ENCODE measurements at places on chromosomes 7 and 10.

DNA sequence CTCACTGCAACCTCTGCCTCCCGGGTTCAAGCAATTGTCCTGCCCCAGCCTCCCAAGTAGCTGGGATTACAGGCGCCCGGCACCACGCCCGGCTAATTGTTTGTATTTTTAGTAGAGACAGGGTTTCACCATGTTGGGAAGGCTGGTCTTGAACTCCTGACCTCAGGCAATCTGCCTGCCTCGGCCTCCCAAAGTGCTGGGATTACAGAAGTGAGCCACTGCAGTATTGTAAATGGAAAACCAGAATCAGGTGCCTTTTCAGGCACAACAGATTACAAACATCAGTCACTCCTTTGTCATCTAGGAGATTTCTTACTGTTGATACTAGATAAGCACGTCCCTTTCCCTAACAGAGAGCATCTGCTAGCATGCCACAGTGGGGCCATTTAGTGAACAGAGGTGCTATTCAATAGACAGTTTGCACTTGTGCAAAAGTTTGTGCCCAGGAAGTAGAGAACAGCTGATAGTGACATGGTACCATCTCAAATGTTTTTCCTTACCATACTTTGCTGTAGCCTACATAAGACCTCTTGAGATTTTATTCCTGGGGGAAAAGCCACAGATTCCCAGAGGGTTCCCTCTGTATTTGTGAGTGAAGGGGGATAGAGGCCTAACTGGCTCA, 24.5 kb upstream of the WAC start:
- no peak for DNase-seq

DNA sequence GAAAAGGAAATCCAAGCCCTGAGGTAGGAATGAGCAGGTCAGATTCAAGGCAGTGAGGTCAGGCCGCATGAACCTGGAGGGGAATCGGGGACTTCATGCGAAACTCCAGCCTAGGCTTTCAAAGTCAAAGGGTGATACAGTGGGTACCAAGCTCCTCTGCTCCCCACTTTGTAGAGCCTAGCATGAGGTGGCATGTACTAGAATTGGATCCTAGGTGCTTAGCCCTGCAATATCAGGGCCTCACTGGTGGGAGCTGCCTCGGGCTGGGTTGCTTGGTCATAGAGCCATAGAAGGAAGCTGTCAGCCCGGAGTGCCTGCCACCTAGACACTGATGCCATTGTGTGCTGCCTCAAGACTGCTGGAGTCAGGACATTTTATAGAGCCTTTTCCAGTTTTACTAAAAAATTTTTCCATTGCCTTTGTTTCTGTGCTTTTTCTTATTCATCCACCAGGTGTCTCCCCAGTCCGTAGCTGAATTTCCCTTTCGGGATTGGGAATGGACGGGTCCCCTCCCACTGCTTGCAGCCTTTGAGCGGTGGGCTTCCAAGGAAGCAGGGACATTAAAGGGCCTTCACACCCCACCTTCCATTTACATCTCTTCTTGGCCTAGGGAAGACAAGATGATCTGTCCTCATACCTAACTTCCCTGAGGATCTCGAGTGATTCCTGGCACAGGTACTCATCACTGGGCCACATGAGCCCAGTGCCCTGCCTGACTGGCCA, 5.5 kb upstream of the LZTS2 start:
- DNase-seq: peak; percentile 34

GRCh38 chr10:110617425-110618229, 26.5 kb upstream of the RBM20 start:
- DNase-seq: peak; percentile 22

- no peak for DNase-seq
Measured at GRCh38 chr7:7681936-7682329, 36.5 kb downstream of the RPA3 start.

GRCh38 chr10:97333601-97334369, 744 bp downstream of the FRAT2 start:
- peak; percentile 54 for DNase-seq

DNA sequence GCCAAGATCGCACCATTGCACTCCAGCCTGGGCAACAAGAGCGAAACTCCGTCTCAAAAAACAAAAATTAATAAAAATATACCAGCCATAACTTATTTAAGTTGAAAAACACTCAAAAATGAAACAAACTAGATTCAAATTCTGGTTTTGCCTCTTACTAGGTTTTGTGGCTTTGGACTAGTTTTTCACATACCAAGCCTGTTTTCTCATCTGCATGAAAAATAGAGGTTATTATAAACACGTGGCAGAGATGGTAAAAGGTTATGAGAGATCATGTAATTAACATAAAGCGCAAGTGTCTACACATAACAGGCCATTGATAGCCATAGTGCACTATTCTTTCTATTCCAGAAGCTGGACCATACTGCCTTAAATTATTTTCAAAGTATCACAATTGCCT, 35.5 kb upstream of the CABCOCO1 start:
- no peak for DNase-seq

GRCh38 chr7:55794527-55794926, 68.0 kb downstream of the SEPTIN14 start:
- no peak for DNase-seq

DNA sequence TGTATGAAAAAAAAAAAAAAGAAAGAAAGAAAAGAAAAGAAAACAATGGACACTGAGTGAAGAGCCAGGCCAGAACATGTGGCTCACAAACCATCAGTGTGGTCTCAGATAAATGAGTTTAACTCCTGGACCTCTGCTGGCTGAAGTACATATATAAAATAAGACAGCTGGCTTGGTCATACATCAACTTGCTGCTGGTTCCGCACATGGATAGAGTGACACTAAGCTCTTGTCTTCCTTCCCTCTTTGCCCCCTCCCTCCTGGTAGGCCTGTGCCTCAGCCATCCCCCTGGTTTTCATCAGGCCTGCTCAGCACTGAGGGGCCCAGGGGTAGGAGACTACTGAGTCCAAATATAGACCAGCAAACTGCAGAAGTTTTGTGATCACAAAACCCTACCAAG, 58.1 kb upstream of the DGKI start:
- DNase-seq: no peak

GRCh38 chr10:10489805-10490571, 527.7 kb upstream of the CELF2 start:
- no peak for DNase-seq

DNA sequence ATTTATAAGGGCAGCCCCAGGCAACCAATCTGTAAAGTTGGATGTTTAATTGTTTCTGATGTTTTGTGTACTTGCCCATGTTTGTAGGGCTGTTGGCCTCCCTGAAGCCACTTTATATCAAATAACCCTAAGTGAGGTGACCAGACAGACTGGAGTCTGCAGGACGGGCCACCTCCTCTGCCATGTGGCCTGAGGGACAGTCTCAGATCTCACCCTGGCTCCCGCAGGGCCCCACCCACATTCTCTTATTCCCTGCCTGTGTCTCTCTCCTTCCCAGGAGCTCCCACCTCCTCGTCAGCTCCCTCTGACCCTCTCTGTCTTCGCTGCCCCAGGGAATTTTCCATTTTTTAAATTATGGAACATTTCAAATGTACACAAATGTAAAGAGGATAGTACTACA, 9.5 kb upstream of the C10orf71 start:
- DNase-seq: no peak

GRCh38 chr10:43026039-43026973, 50.6 kb upstream of the RET start:
- peak; percentile 74 for DNase-seq

- DNase-seq: no peak
Measured at GRCh38 chr7:85620936-85621685, 434.3 kb upstream of the SEMA3D start.

DNA sequence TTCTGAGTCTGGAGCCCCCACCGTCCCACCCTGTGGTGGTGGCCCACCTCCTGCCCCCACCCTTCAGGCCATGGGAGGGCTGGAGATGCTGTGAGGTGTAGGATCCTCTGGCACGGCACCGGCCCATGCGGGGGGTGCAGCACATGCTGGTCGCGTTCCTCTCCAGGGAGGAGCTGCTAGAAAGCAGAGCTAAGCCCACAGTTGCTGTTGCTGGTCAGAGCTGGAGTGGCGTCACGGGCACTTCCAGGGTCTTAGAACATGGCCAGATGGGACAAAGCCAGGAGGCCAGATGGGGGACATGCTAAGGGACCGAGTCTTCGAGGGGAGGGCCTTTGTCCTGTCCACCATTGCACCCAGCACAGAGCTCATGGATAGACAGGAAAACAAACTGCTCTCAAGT, 21.6 kb downstream of the AGAP3 start:
- no peak for DNase-seq

- DNase-seq: no peak
Measured at GRCh38 chr10:50653142-50653541, 29.4 kb upstream of the SGMS1 start.

DNA sequence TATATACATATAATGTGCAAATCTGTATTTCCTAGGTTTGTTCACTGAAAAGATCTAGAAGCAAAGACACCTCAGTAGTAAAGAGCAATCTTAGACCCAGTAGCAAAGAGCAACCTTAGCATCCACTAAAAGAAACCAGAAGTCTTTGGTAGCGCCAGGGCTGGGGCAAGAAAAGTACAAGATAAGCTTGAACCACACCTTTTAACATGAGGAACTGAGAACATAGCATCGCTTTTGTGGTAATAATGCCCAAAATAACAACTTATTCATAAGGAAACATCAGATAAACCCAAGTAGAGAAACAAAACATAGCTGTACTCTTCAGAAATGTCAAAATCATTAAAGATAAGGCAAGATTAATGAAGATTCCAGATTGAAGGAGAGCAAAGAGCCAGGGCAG, 173.4 kb downstream of the IMMP2L start:
- no peak for DNase-seq

DNA sequence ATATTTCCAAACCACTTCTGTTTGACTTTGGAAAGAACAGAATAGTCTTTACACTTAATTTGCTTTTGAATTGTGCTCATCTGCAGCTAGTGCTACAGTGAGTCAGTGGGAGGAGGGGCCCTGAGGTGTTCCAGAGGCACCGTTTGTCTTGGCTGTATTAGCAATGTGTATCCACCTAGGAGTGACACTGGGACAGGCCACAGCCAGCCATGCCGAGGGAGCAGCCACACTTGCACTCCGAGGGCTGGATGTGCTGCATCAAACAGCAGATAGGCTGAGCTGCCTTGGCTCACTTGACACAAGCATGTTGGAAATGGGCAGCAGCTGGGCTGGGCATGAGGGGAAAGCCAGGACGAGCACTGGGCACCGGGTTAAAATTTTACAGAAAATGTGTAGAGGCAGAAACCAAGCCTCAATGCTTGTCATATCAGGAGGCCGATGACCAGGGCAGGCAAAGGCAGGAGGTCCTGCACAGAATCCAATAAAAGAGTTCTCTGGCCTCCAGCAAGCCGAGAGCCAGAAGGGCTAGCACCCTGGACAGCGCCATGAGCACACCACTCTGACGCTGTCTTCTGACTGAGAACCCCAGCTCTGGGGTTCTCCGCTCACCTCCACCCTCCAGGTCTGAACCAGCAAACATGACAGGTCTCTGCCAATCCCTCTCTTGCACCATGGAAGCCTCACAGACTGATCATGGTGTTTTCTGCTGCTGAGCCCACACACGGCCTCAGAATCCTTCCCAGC, 163.3 kb downstream of the GRID1 start:
- DNase-seq: peak; percentile 86

DNA sequence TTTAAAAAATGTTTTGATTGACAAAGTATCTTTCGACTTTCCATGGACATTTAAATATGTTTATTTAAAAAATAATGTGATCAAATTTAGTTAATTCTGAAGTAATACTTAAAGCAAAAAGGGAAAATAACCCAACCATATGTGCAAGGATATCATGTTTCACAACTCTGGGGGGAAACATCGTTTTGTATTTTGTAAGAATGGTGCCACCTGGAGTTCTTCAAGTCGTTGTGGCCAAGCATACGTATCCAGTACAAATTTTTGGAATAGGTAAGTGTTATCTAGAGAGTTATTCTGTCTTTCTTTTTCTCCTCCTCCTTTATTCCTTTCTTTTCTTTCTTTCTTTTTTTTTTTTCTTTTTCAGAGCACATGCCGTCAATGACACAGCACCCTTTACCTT, 176.2 kb upstream of the CSTF2T start:
- DNase-seq: no peak

- no peak for DNase-seq
Measured at GRCh38 chr7:155597753-155598140, 46.7 kb upstream of the RBM33 start.

GRCh38 chr10:103175580-103176285, 17.3 kb downstream of the NT5C2 start:
- DNase-seq: no peak

- peak; percentile 94 for DNase-seq
Measured at GRCh38 chr7:23474094-23474828, 4.0 kb upstream of the IGF2BP3 start.

- DNase-seq: no peak
Measured at GRCh38 chr10:74384615-74385183, 233.7 kb downstream of the ADK start.

GRCh38 chr10:17859492-17860156, 50.5 kb downstream of the MRC1 start:
- no peak for DNase-seq

DNA sequence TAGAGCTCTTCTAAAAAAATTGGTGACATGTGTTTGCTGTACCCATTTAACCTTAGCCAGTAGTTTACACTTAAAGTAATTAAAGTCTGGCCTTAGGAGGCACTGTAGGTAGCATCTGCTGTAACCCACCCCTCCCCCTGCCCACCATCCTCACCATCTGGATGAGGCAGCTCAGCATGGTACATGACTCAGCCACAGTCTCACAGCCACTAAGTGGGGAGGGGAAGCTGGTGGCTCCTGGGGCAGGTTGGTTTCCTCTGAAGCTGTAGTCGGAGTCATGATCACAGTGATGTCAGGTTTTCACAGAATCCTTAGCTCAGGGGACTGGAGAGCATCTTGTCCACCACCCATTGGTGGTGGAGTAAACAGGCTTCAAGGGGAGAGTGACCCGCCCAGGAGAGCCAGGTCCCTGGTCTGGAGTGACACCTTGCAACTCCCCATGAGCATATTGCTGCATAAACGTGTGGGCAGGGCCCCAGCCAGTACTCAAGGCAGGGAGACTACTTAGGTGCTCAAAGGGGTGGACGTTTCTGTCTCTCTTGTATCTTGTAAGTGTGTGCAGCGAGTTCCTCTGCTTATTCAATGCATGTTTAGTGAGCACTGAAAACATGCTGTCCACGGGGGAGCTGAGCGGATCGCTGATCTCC, 125.9 kb downstream of the GRK5 start:
- DNase-seq: no peak

- DNase-seq: no peak
Measured at GRCh38 chr7:16431646-16432424, 10.5 kb upstream of the CRPPA start.

- DNase-seq: peak; percentile 55
Measured at GRCh38 chr10:86520871-86521677, 518 bp downstream of the WAPL start.

- DNase-seq: no peak
Measured at GRCh38 chr10:77712207-77712606, 74.6 kb upstream of the KCNMA1 start.

All from nephron progenitor cell (in vitro differentiated cells).